ENCODE measurements at places on chromosomes 12 and 14. TPM values are rescaled to one million over a fixed set of nuclear protein-coding genes. Genes with fewer than 3 reads are reported as not detected.

GRCh38 chr12:90858252-90858651, 96.7 kb downstream of the CCER1 start:
- H3K36me3 ChIP-seq, result no peaks in the 10 kb centered on the region
- no peak overlapping the region for H3K4me3 ChIP-seq
- H3K27ac ChIP-seq, result no peak overlapping the region
- no peak for DNase-seq
- no peaks in the 10 kb centered on the region for H3K27me3 ChIP-seq
- H3K4me1 ChIP-seq, result peaks cover 8% of the 10 kb centered on the region

DNA sequence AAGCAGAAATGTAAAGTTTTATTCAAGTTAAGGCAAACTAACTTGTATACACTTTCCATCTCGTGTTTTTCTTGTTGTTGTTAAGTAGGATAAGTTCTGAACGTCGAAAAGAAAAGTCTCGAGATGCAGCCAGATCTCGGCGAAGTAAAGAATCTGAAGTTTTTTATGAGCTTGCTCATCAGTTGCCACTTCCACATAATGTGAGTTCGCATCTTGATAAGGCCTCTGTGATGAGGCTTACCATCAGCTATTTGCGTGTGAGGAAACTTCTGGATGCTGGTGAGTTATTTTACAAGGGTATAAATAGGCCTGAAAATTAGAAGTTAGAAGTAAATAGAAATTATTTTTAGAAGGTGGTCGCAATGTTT, 25.0 kb downstream of the HIF1A start:
- H3K27ac ChIP-seq, result peak overlapping the region; percentile 81
- H3K27me3 ChIP-seq, result no peaks in the 10 kb centered on the region
- peaks cover 56% of the 10 kb centered on the region for H3K4me1 ChIP-seq

GRCh38 chr14:51653775-51654532, 2.2 kb downstream of the FRMD6 start:
- no peak for DNase-seq
- peaks cover 11% of the 10 kb centered on the region for H3K4me1 ChIP-seq
- H3K27me3 ChIP-seq, result peaks cover 77% of the 10 kb centered on the region

- no peaks in the 10 kb centered on the region for H3K27me3 ChIP-seq
- no peaks in the 10 kb centered on the region for H3K36me3 ChIP-seq
- DNase-seq, result no peak
Measured at GRCh38 chr12:74066476-74066875, 471.2 kb upstream of the ATXN7L3B start.

- peak overlapping the region; percentile 86 for H3K4me3 ChIP-seq
- peak overlapping the region; percentile 72 for H3K27ac ChIP-seq
- peak; percentile 90 for DNase-seq
- H3K27me3 ChIP-seq, result peaks cover 9% of the 10 kb centered on the region
Measured at GRCh38 chr12:55743406-55744339, 751 bp downstream of the GDF11 start.

GRCh38 chr12:43898474-43898873, 62.6 kb downstream of the TMEM117 start:
- no peaks in the 10 kb centered on the region for H3K36me3 ChIP-seq
- H3K4me3 ChIP-seq, result no peak overlapping the region
- no peak overlapping the region for H3K27ac ChIP-seq
- no peaks in the 10 kb centered on the region for H3K4me1 ChIP-seq

GRCh38 chr12:122895320-122895703, 612 bp downstream of the VPS37B start:
- no peak for DNase-seq
- H3K27ac ChIP-seq, result peak overlapping the region; percentile 94
- H3K4me3 ChIP-seq, result peak overlapping the region; percentile 49
- no peaks in the 10 kb centered on the region for H3K27me3 ChIP-seq
- H3K4me1 ChIP-seq, result peaks cover 93% of the 10 kb centered on the region

- no peaks in the 10 kb centered on the region for H3K27me3 ChIP-seq
- H3K36me3 ChIP-seq, result no peaks in the 10 kb centered on the region
- H3K4me3 ChIP-seq, result no peak overlapping the region
- peaks cover 7% of the 10 kb centered on the region for H3K4me1 ChIP-seq
- H3K27ac ChIP-seq, result no peak overlapping the region
- DNase-seq, result no peak
Measured at GRCh38 chr14:104349950-104350349, 211.6 kb downstream of the KIF26A start.

DNA sequence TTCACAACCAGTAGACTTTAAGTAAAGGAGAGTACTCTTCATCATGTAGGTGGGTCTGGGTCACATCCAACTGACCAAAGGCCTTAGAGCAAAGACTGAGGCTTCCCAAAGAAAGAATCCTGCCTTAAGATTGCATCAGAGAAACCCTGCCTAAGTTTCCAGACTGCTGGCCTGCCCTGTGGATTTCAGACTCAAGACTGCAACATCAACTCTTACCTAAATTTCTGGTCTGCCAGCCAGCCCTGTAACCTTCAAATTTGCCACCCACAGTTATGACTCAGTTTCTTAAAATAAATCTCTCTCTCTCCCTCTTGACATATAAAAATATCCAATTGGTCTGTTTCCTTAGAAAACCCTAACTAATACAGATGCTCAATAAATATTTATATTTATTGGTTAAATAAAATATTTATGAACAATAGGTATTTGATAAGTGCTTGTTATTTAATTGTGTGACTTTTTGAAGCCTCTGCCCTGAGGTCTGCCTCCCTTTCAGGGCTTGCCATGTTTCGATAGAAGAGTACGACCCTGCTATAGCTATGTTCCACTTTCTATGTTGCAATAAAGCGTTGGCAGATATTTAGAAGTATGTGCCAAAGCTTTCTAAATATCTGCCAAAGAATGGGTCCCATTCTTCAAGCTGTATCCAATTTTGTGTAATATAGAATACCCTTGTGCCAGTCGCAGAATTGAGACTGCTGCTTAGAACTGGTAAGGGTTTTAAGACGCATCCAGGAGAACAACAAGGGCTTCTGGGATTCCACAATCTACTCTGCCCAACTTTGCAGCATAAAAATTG, 65.7 kb downstream of the TMEM30B start:
- DNase-seq, result no peak
- H3K4me3 ChIP-seq, result no peak overlapping the region
- H3K27me3 ChIP-seq, result no peaks in the 10 kb centered on the region
- H3K36me3 ChIP-seq, result no peaks in the 10 kb centered on the region

- H3K4me3 ChIP-seq, result no peak overlapping the region
- H3K27me3 ChIP-seq, result no peaks in the 10 kb centered on the region
- DNase-seq, result no peak
- H3K4me1 ChIP-seq, result no peaks in the 10 kb centered on the region
Measured at GRCh38 chr14:60317609-60318008, 68.6 kb downstream of the PPM1A start.

- peaks cover 3% of the 10 kb centered on the region for H3K4me1 ChIP-seq
- DNase-seq, result no peak
- no peaks in the 10 kb centered on the region for H3K36me3 ChIP-seq
Measured at GRCh38 chr12:77054851-77055250, 10.5 kb downstream of the E2F7 start.

Gene FOXG1
- total RNA-seq, result 0.12 TPM

Gene SDR9C7
- total RNA-seq, result not detected

Gene RPS6KA5
- total RNA-seq, result 16.1 TPM

Gene ZC2HC1C
- 1.1 TPM for total RNA-seq

Gene GLIPR1L1
- total RNA-seq, result not detected

Gene CEBPE
- total RNA-seq, result 0.76 TPM

Gene CIPC
- 17.1 TPM for total RNA-seq

Gene NXPH4
- 0.60 TPM for total RNA-seq
